B cell (primary cell): ENCODE measurements at places on chromosomes 5 and 9. TPM values are rescaled to one million over a fixed set of nuclear protein-coding genes. Genes with fewer than 3 reads are reported as not detected.

- no peak for DNase-seq
Measured at GRCh38 chr5:117182104-117182503, 607.5 kb upstream of the SEMA6A start.

- DNase-seq = no peak
Measured at GRCh38 chr9:115121181-115121580, 3.2 kb upstream of the TNC start.

DNA sequence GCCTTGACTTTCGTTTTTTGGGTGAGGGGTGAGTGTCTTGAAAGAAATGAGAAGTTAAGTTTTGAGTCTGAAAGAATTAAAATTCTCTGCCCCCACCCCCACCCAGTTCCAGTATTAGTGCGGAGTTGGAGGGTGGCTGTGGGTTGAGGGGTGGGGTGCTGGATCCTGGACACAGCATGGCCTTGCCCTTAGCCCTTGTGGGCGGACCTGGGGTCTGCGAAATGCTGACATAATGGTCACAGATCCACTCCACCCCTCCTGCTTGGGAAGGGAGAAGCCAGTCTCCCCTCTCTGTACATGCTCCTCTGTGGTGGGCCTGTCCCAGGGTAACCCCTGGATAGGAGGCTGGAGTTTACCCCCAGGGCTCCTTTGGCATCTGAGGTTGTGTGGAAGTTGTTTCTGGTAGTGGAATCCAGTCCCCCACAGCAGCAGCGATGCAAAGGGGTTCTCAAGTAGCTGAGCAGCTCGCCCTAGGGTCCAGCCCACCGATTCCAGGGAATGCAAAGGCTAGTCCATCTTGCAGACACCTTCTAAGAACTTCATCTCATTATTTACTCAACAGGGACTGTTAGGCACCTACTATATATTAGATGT lies 42.8 kb upstream of the TCF7 start:
- DNase-seq = no peak

Gene FBP2
- not detected in 2 replicates for total RNA-seq

Gene TAF1L
- total RNA-seq = not detected in 2 replicates

Gene PCDHGA9
- total RNA-seq = 1.9 and 2.5 TPM in 2 replicates

Gene SHC3
- total RNA-seq = 0.05 TPM in 1 of 2 replicates, not detected in the other

Gene LTC4S
- total RNA-seq = 3.7 and 3.8 TPM in 2 replicates

GRCh38 chr9:37329576-37329975 lies 92.9 kb upstream of the GRHPR start:
- DNase-seq = peak; percentile 75

Gene ANKRD31
- total RNA-seq = 0.10 TPM in 2 replicates

DNA sequence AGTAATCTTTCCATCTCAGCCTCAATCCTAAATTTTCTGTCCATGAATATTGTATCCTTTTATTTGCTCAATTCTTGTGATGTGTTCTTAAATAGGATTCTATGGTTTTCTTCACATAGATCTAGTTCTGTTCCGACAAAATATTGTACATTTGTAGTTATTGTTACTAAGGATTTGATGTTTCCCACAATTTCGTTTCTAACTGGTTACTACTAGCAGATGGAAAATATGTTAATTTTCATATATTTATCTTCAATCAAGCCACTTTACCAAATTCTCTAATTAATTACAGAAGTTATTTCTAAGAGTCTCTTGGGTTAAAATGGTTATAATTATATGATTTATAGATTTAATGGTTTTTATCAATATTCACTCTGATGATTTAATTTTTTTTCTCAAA lies 60.3 kb downstream of the SEC61B start:
- no peak for DNase-seq

Gene F12
- total RNA-seq = not detected in 2 replicates

- DNase-seq = no peak
Measured at GRCh38 chr5:59361454-59361853, 532.1 kb downstream of the PDE4D start.

Gene SPINK7
- not detected in 2 replicates for total RNA-seq

DNA sequence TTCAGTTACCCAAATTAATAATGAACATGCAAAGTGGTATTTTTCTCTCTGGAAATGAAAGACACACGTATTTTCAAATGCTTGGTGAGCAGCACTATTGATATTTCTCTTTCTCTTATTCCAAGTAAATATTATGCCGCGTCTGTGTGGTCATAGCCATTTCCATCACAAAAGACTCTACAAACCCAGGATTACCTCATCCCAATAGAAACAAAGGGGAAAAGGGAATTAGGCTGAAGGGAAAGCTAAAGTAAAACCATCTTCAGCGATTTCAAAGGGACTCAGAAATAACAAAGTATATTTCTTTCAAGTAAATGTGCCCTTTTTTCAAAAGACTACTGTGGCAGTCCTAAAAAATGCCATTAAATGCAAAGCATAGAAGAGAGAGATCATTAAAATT lies 62.0 kb upstream of the FST start:
- DNase-seq = no peak

- no peak for DNase-seq
Measured at GRCh38 chr5:66021585-66021984, 95.2 kb downstream of the ERBIN start.

DNA sequence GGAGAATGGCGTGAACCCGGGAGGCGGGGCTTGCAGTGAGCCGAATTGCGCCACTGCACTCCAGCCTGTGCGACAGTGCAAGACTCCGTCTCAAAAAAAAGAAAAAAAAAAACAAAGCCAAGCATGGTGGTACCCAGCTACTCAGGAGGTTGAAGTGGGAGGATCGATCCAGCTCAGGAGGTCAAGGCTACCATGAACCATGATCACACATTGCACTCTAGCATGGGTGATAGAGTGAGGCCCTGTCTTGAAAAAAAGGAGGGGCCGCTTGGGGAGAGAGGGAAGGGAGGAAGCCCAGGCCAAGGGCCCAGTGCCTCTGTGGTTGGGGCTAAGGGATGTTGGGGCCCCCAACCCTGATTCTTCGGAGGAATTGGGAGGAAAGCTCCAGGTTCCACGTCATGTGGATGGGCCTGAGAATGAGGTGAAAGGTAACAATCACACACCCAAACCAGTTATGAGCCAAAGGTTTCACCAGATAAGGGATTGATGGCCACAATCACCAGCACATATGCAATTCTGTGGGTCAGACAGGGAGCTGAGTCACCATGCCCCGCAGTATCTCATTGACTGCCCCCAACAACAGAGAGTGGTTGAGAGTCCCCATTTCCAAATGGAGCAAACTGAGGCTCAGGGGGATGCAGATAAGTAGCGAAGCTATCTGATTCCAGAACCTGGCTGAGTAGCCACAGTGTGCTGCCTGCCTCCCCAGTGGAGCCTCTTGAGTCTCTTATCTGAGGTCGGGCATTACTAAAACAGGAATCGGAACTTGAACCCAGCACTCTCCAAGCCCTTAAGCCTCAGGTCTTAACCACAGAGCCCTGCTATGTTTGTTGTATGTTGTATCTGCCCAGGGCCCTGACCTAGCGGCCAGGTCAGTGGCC lies 20.5 kb downstream of the SWI5 start:
- no peak for DNase-seq

Gene IL3
- not detected in 2 replicates for total RNA-seq

GRCh38 chr5:22473886-22474285 lies 379.3 kb downstream of the CDH12 start:
- DNase-seq = no peak

GRCh38 chr5:74686962-74687751 lies 2.1 kb downstream of the HEXB start:
- no peak for DNase-seq

Gene MPDZ
- not detected in 2 replicates for total RNA-seq

GRCh38 chr9:34675869-34676268 lies 13.4 kb upstream of the CCL27 start:
- DNase-seq = no peak

GRCh38 chr5:14436801-14437542 lies 144.6 kb upstream of the OTULINL start:
- DNase-seq = no peak

Gene C1QTNF2
- total RNA-seq = not detected in 2 replicates

GRCh38 chr9:134686896-134687295 lies 45.3 kb downstream of the COL5A1 start:
- DNase-seq = no peak

Gene BTNL3
- total RNA-seq = not detected in 2 replicates

Gene SLC36A3
- total RNA-seq = not detected in 2 replicates

- no peak for DNase-seq
Measured at GRCh38 chr5:96716716-96717115, 54.5 kb downstream of the CAST start.

DNA sequence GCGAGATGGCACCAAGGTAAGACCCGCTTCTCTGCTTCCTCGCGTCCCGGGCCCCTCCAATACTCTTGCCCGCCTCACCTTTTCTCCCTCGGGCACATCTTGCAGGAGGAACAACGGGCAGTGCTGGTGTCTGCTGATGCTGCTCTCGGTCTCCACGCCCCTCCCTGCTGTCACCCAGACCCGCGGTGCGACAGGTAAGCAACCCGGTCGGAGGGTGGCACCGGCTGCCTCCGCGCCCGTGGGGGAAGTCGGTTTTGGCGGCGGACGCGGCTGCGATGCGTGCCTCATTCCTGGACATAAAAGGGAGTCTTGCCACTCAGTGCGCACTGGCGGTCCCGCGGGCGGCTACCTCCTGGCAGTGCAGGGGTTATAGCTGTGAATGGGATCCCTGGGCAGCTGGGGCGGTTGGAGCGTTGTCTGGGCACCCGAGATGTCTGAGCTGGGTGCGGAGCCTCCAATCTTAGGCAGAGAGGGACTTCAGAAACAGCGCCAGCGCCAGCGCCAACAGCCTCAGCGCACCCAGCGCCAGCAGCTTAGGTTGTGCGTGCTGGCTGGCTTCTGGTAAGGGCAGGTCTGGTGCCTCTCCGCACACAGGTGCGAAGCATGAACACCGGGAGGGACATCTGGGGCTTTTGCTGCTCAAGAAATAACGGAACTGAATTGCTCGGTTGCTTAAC lies 488 bp downstream of the COL15A1 start:
- peak; percentile 13 for DNase-seq

Gene ALDOB
- not detected in 2 replicates for total RNA-seq

DNA sequence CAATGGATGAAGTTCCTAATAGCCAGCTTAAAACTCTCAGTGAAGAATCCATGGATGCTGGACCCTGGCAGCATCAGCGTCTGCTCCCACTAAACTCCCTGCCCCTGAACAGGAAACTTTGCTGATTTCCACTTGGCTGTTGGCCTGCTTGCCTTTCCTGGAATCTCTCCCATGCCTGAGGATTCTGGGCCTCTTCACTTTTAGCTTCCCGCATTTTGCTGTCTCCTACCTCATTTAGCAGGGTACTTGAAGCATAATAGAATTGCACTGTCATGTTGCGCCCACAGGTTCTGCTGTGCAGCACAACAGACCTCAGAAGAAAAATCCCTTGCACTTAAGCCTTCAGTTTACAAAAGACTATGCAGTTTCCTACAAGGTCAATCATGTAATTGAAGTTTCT lies 127.6 kb downstream of the DROSHA start:
- no peak for DNase-seq

Gene TCOF1
- total RNA-seq = 62.4 and 66.5 TPM in 2 replicates

GRCh38 chr5:6885581-6885980 lies 172.3 kb downstream of the TENT4A start:
- DNase-seq = no peak

Gene NTRK2
- total RNA-seq = 0.10 TPM in 1 of 2 replicates, not detected in the other

Gene OR1Q1
- total RNA-seq = not detected in 2 replicates

DNA sequence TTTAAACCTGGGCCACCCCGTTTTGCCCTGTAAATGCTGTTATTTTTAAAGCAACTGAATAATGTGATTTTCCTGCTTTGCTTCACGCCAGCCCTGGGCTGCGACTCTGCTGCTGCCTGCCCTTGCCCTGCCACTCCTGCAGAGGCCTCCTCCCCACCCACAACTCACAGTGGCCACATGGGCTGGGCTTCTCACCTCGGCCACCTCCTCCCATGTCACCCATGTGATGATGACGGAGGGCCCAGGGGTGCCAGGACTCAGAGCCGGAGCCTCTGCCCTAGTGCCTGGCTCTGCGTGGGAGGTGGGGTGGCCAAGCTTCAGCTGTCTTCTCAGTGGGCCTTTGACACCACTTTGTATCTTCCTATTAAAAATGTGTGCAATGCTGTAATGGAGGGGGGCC lies 48.1 kb upstream of the NKD2 start:
- DNase-seq = no peak

GRCh38 chr5:129125819-129126218 lies 31.3 kb downstream of the ISOC1 start:
- peak; percentile 20 for DNase-seq

- no peak for DNase-seq
Measured at GRCh38 chr9:99139868-99140267, 35.0 kb downstream of the TGFBR1 start.

DNA sequence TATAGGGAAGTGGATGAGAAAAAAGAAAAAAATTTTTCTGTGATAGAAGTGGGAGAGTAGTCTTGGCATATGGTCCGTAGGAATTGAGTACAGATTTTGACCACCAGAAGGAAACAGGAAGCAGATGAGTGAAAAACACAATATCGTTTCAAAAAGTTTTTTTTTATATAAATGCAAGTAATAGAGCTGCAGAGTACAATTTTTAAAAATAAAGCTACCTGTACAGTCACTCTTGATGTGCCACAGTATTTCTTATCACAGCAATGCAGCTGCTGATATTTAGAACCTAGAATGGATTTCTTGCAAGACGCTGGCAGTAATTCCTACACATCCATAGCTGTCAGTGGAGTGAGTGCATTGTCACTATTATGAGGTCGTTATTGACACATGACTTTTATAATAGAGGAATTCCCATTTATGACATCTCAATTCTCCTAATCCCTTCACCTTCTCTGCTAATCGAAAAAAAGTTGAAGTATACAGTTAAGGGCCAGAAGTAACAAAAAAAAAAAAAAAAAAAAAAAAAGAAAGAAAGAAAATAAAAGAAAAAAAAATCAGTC lies 477.7 kb downstream of the TAF11L14 start:
- no peak for DNase-seq

Gene ROR2
- total RNA-seq = 0.22 and 0.49 TPM in 2 replicates

Gene PAEP
- total RNA-seq = not detected in 2 replicates

Gene NAIP
- total RNA-seq = 26.8 and 29.6 TPM in 2 replicates

- DNase-seq = no peak
Measured at GRCh38 chr5:112614285-112614684, 123.4 kb upstream of the APC start.

DNA sequence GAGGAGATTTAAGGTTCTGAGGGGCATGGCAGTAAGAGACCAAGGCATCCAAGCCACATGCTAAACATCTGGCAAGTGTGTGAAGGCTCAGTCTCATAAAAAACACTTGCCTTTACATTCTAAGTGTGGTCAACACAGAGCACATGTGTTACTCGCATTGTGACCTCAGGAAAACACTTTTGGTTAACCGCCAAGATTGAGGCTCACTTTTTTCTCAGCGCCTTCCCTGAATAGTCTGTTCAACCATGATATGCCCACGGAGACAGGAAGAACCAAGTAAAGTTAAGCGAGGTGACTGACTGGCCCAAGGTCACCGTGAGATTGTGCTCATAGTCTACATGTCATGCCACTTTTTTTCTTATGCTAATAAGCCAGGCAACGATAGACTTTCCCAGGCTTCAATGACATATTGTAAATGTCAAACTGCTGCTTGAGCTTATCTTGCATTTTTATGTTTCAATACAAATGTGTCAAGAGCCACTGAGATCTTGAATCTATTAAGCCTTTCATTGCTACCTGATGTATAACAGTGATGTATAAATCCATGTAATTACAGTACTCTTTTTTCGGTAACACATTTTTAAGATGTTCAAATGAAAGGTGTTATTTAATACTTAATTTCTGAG lies 21.1 kb upstream of the IL9 start:
- DNase-seq = no peak

Gene PLAC8L1
- 0.49 and 0.51 TPM in 2 replicates for total RNA-seq

GRCh38 chr9:130371196-130371966 lies 73.4 kb upstream of the ASS1 start:
- DNase-seq = no peak

Gene ZNF462
- total RNA-seq = not detected in 2 replicates
